ENCODE measurements at places on chromosomes 4 and X. TPM values are rescaled to one million over a fixed set of nuclear protein-coding genes. Genes with fewer than 3 reads are reported as not detected.

CFAP47 gene
- polyA plus RNA-seq, result not detected

FOXO4 gene
- 1.9 TPM for polyA plus RNA-seq

ZCCHC18 gene
- 0.08 TPM for polyA plus RNA-seq

RBMXL3 gene
- polyA plus RNA-seq, result not detected

CPLX1 gene
- polyA plus RNA-seq, result 0.06 TPM

XK gene
- polyA plus RNA-seq, result 0.09 TPM

STARD8 gene
- 0.10 TPM for polyA plus RNA-seq

DIPK2B gene
- polyA plus RNA-seq, result not detected

PGAM4 gene
- polyA plus RNA-seq, result 0.10 TPM

HSD17B13 gene
- polyA plus RNA-seq, result not detected

ASB9 gene
- polyA plus RNA-seq, result 0.80 TPM
